Stimulated activated CD8-positive, alpha-beta memory T cell treated with anti-CD3 and anti-CD28 coated beads, Interleukin-4, amount 100 ng/mL, for 4 hours (primary cell): ENCODE measurements at places on chromosomes 1 and 21.

DNA sequence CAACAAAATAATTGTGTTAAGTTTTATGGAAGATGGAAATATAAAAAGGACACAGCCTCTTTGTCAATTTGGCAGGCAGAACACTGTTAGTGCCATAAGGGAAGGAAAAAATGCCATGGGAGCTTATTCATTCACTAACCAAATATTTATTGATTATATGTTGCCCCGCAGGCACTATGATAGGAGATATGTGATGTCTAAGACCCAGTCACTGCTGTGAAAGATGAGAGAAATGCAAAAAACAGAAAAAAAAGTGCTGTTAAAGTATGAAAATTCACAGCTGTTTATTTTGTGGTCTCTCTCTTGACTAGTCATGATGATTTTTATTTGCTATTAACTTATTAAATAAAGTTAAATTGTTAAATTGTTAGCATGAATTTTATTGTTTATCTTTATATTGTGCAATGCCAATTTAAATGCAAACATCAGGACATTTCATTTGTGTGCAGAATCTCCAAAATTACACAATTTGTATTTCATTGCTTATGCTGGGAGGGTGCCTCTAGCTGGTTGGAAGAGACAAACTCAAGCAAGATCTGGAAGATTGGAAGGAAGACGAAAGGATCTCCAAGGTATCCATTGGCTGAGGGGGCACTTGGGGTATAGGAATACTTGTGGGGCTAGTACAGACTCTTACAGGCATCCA lies 17.8 kb upstream of the PTGFR start:
- DNase-seq: no peak

DNA sequence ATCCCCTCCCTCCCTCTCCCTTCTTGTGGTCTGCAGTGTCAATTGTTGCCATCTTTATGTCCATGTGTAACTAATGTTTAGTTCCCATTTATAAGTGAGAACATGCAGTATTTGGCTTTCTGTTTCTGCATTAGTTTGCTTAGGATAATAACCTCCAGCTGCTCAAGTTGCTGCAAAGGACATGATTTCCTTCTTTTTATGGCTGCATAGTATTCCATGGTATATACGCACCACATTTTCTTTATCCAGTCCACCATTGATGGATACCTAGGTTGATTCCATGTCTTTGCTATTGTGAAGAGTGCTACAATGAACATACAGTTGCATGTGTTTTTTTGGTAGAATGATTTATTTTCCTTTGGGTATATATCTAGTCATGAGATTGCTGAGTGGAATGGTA lies 16.3 kb downstream of the CITED4 start:
- DNase-seq: no peak

- DNase-seq: no peak
Observed at GRCh38 chr1:246678816-246679793, 45.1 kb upstream of the SCCPDH start.

- DNase-seq: no peak
Observed at GRCh38 chr1:72397786-72398185, 115.4 kb upstream of the NEGR1 start.

DNA sequence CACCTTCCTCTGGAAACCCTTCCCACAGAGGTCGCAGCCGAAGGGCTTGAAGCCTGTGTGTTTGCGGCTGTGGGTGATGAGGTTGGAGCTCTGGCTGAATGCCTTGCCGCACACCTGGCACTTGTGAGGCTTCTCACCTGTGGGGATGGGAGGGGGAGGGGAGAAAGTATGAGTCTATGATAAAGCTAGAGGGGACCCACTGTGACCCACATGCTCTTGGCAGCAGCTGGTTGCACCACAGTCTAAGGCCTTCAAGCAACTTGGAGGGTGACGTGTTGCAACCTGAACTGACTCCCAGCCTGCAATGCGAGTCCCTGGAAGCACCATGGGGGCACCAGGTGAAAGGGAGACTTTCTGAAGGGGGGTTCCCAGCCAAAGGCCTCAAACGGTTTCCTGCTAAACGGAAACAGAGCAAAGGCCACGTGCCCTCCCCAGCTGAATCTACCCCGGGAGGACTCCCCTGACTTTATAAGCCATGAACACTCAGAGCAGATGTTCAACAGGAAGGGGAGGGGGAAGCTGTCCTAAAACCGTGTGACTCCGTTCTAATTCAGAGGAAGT lies 10.6 kb downstream of the GFI1 start:
- DNase-seq: no peak

- DNase-seq: no peak
Observed at GRCh38 chr1:18899363-18900049, 2.8 kb downstream of the ALDH4A1 start.

DNA sequence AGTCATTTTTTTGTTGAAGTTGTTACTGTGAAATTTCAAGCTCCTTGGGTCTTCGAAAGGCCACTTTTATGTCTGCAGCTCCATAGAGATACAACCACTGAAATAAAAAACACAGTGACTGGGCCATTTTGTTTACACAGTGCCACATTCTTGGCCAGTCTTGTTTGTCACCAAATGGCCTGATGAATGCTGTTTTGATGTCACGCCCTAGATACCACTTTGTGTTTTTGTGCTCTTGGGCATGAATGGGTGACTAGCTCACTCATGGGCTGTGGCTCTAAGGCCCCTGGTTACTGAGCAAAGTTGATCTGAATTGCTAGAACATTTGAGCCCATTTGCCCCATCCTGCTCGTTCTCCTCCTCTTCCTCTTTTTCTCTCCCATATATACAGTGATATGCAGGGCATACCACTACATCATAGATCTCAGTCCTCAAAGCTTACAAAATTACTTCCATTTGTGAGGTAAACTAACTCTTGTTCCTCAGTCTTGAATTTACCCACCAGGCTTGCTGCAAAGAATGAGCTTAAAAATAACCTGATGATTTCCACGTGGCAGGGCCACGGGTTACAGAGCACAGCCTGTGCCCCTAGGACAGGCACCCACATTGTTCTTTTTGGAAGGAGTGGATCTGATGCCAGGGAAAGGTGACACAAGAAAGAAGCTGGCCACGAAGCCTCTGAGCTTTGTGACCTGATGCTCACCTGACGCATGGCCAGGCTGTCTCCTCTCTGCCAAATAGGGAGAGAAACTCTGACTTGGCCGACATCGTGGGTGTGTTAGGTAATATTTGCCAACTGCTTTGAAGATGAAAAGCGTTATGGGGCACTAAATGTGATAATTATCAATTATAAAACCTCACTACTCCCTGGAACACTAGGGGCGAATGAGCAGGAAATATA lies 92.4 kb downstream of the RUNX1 start:
- no peak for DNase-seq

DNA sequence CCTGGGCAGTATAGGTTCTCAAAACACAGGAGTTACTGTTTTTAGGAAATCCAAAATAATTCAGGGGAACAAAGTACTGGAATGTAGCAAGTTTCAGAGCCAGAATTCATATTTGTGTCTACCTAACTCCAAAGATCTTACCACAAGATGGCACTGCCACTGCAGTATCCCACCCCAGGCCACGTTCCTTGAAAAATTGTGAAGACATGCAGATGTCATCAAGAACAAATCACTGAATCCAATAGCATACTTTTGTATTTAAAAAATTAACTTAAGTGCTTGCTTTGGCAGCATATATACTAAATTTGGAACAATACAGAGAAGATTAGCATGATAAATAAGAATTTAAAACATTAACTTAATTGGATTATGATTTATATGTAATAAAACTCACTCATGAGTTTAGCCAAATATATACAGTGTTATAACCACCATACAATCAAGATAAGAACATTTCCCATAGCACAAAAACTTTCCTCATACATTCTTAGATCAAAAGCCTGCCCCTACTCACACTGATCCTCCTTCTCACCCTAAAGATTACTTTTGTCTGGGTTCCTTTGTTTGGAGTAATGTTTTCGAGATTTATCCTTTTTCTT lies 209.9 kb downstream of the FAF1 start:
- no peak for DNase-seq

DNA sequence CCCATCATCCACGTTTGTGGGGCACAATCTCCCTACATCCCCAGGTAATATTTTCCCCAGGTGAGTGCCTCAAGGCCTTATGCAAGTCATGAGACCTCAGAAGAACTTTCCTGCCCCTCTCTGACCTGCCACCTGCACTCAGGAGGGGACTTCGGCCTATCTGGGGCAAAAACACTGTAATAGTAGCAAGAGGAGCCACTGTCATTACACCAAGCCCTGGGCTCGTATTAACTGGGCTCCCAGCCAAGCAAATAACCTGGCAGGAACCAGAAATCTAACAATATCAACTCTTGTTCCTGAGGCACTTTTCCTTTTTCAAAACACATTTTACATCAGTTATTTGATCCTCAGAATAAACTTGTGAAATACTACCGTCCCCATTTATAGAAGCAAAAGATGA lies 30.9 kb downstream of the LAMB3 start:
- no peak for DNase-seq

DNA sequence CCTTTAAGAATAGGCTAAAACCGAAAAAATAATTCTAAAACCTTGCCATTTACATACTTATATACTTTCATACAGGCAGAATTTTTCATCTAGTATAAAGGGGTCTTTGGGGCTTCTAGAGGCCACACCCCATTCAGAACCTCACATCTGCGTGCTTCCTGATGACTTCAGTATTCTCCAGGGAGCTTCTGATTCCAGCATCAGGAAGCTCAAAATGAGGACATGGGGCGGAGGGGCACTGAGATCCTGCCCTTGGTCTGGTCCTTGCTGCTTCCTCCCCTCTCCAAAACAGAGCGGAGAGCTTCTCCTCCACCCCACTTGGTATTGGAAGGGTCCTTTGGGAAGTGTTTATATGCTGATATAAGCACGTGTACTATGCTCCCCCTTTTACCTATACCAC lies 13.8 kb downstream of the PAX7 start:
- no peak for DNase-seq

DNA sequence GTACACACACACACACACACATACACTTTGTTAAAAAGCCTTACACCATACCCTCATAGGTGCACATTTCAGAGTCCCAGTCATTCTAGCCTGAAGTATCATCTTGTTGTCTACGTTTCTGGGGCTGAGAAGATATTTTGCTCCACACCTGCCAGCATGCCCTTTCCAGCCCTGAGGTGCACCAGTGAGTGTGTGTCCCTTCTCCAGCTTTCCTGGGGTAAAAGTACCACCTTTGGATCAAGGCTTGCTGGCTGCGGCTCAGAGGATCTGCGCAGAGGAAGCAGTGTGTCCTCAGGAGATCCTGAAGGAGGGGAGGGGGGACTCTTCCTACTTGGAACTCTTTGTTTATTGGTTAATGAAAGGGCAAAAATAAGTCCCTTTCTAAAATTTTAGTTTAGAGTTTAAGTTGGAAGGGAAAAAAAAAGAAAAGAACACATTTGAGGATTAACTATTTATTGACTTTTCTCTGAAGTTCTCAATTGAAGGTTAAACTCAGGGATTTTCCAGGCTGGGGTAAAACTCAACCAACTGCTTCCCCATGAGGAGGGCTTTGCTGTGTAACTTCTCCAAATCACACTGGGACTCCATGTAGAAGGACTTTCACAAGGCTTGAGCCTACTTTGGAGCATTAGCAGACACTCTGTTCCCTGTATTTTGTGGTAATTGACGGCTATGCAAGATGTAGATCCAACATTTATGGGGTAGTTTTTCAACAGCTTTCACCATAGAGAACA lies 200.3 kb upstream of the SGIP1 start:
- DNase-seq: no peak

- no peak for DNase-seq
Observed at GRCh38 chr1:62836856-62837540, 53.1 kb downstream of the ATG4C start.

- no peak for DNase-seq
Observed at GRCh38 chr1:152774875-152775274, at the start of gene LCE1F. TSS of gene LCE1F (plus strand) at chr1:152775140. CDS start at chr1:152776372, 1,232 bp downstream.

- no peak for DNase-seq
Observed at GRCh38 chr1:221097479-221098281, 218.4 kb downstream of the HLX start.

DNA sequence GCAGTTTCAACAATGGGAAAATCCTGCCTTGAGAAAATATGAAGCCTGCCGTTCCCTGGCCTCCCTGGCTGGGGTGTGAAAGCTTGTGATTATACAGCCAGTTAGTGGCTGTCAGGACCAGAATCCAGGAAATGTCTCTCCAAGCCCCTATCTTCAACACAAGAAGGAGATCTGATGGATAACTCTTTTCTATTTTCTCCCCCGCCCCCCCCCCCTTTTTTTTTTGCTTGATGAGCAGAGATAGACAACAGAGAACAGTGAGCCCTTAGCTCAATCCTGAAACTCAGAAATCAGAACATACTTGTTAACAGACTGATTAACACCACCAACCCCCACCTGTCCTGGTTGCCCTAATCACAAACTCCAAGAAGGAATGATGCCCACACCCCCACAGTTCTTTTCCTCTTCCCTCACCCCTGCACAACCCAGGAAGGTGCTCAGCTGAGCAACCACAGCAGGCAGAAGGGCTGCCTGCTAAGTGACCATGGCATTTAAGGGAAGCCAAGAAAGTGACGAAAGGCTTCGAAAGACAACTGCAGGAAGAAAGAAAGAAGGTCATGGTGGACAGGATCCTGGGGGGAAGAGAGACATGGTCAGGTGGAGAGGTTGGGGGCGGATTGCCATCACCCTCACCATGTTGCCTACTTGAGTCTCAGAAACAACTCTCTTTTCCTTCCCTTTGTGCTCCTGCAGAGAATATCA lies 12.3 kb upstream of the DENND2D start:
- no peak for DNase-seq

DNA sequence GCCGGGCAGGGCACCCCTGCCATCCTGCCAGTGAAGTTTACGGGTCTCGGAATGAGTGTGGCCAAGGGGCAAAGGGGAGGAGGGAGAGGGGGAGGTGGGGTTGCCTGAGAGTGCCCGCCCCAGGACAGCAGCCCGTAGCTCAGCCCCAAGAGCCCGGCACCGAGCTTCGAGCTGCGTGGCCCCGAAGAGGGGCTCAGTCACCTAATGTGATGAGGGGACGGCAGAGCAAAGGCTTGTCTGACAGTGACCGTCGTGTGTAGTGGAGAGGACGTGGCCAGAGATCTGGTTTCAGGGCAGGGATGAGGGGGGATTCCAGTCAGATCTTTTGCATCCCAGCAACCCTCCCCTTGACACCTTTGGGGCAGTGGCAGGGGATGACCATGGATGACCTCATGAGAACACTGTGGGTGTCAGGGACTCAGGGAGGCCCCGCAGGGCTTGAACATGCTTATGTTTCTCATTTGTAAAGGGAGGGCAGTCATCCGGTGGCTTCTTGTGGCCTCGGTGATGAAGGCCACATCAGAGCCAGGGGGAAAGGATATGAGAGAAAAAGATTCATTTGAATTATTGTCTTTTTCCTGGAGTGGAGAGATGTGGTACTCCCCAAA lies 1.1 kb upstream of the TRPM2 start:
- no peak for DNase-seq
